ENCODE measurements at places on chromosomes 4 and X. TPM values are rescaled to one million over a fixed set of nuclear protein-coding genes. Genes with fewer than 3 reads are reported as not detected.

DNA sequence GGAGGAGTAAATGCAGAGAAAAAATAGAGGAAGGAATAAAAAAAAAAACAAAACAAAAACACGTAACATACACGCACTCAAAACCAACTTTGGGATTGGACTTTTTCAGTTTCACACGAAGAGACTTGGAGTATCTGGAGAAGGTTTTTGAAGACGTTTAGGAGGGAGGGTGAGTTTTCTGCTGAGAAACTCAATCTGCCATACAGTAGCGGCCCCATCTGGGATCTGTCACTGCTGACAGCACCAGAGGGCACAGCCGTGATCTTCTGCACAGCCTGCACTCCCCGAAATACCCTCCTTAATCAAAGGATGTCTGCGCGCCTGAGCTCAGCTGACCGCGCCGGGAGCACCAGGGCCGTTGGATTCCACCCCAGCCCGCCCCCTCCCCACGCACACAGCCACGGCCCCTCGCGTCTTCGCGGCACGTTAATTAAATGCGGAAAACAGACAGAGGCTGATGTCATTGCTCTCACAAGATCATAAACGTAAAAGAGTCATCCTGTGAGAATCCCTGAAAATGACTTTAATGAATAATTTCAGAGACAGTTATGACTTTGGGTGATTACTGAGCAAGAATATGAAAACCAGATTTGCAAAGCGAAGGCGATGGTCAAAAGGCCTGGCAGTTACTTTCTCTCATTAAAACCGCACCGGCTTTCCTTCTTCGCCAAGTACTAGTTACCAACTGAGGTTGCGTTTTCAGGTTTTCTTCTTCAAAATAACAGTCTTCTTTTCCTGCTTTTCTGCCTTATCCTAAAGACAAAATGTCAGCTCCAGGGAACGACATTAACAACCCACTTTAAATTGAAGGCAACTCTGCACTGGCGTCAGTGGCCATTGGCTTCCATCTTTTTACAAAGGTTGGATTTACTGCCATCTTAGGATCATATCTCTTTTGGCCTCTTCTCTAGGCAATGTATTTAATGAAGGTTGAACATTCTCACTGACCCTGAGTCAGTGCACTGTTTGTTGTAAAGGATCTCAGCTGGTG is 10.6 kb downstream of the HAND2 start:
- peak; percentile 89 for DNase-seq
- H3K27ac ChIP-seq: peak overlapping the region; percentile 98
- peaks cover 38% of the 10 kb centered on the region for H3K4me1 ChIP-seq
- H3K4me3 ChIP-seq: peak overlapping the region; percentile 56
- peaks cover 5% of the 10 kb centered on the region for H3K36me3 ChIP-seq

DNA sequence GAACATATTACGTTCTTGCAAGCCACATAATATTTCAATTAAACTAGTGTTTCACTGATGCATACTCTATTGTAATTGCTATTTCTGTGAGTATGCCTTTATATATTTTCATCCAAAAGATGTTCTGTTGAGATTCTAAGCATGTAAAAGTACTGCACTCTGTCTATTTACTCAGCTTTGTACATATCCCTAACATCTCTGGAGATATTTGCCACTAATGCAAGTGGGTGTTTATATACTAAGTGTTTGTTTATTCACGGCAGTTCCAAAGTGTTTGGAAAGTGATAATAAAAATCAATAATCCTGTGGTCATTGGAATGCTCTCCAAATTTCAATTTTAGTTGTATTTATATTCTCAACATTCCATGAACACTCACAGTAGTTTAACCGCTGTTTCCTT is 1989.0 kb downstream of the C4orf33 start:
- no peak overlapping the region for H3K4me3 ChIP-seq
- H3K27me3 ChIP-seq: no peaks in the 10 kb centered on the region
- no peak overlapping the region for H3K27ac ChIP-seq
- no peak for DNase-seq
- H3K36me3 ChIP-seq: no peaks in the 10 kb centered on the region

- H3K4me3 ChIP-seq: peak overlapping the region; percentile 95
- H3K27me3 ChIP-seq: no peaks in the 10 kb centered on the region
- peak; percentile 87 for DNase-seq
- H3K4me1 ChIP-seq: peaks cover 16% of the 10 kb centered on the region
- H3K36me3 ChIP-seq: no peaks in the 10 kb centered on the region
Observed at GRCh38 chr4:121696170-121696580, 605 bp downstream of the ANXA5 start.

- H3K36me3 ChIP-seq: no peaks in the 10 kb centered on the region
- no peaks in the 10 kb centered on the region for H3K4me1 ChIP-seq
- H3K4me3 ChIP-seq: no peak overlapping the region
- no peak for DNase-seq
Observed at GRCh38 chr4:21413807-21414370, 534.7 kb downstream of the KCNIP4 start.

DNA sequence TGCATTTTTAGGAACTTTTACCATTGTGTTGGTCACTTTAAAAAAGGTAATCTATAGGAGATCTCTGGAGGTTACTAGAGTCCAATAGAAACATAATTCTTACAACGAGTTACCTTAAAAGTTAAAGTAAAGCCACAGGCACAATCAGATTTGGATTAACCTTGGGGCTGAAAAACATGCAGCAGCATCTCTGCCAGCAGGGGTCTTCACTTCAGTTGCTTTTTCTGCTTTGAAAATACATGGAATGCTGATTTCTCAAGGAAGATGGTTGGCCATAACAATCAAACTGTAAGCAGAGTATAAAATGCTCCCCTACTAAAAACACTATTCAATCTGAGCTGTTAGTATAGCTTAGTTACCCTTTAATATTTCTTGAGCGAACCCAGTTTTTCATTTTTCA is 1072.3 kb upstream of the PCDH10 start:
- H3K27me3 ChIP-seq: no peaks in the 10 kb centered on the region
- DNase-seq: no peak
- no peaks in the 10 kb centered on the region for H3K4me1 ChIP-seq
- no peaks in the 10 kb centered on the region for H3K36me3 ChIP-seq
- H3K27ac ChIP-seq: no peak overlapping the region

- no peaks in the 10 kb centered on the region for H3K27me3 ChIP-seq
- DNase-seq: no peak
- no peaks in the 10 kb centered on the region for H3K36me3 ChIP-seq
- H3K27ac ChIP-seq: no peak overlapping the region
Observed at GRCh38 chrX:74372272-74372671, 49.0 kb upstream of the SLC16A2 start.

- peaks cover 19% of the 10 kb centered on the region for H3K4me1 ChIP-seq
- H3K4me3 ChIP-seq: no peak overlapping the region
Observed at GRCh38 chr4:101306764-101307615, 40.3 kb downstream of the PPP3CA start.

GRCh38 chr4:182826391-182826790 is 90.8 kb downstream of the DCTD start:
- no peak for DNase-seq
- H3K27me3 ChIP-seq: peaks cover 2% of the 10 kb centered on the region
- H3K36me3 ChIP-seq: no peaks in the 10 kb centered on the region
- peaks cover 4% of the 10 kb centered on the region for H3K4me1 ChIP-seq

DNA sequence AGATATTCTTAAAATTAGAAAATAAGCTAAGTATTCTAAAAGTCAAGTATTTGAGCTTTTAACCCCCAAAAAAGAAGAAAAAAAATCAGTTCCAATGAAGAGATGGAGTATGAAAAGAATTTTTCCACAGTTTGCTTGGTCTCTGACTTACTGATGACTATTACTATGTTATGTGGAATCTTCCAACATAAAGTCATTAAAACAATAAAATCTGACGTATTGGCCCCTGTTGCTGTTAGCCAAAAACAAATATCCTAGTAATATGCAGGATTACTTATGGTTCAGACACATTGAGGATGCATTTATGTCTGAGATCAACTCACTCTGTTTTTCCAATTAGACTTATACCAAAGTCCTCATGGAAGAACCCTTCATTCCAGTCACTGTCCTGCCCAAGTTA is 517.2 kb upstream of the ADGRL3 start:
- H3K36me3 ChIP-seq: no peaks in the 10 kb centered on the region
- H3K4me3 ChIP-seq: no peak overlapping the region
- H3K27ac ChIP-seq: no peak overlapping the region
- no peaks in the 10 kb centered on the region for H3K27me3 ChIP-seq

- H3K27me3 ChIP-seq: no peaks in the 10 kb centered on the region
- no peak for DNase-seq
- no peak overlapping the region for H3K4me3 ChIP-seq
- no peak overlapping the region for H3K27ac ChIP-seq
Observed at GRCh38 chr4:52296341-52296740, 245.2 kb downstream of the SPATA18 start.

DNA sequence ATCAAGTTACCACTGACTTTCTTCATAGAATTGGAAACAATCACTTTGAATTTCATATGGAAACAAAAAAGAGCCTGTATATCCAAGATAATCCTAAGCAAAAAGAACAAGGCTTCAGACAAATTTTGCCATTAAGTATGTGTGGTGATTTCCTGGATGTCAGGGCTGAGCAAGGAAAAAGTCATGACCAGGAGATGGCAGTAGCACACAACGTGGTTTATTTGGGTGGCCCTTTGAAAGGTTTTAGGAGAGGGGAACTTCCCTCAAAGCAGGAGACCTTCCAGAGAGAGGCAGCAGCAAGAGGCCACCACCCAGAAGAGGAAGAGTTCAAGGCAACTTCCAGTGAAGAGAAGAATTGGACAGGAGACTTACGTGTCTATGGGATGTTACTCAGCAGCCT is 18.1 kb upstream of the ZXDB start:
- DNase-seq: peak; percentile 30
- no peaks in the 10 kb centered on the region for H3K4me1 ChIP-seq
- no peaks in the 10 kb centered on the region for H3K36me3 ChIP-seq
- H3K27me3 ChIP-seq: no peaks in the 10 kb centered on the region
- H3K27ac ChIP-seq: no peak overlapping the region
- no peak overlapping the region for H3K4me3 ChIP-seq

GRCh38 chr4:54085284-54085683 is 14.7 kb upstream of the GSX2 start:
- no peaks in the 10 kb centered on the region for H3K4me1 ChIP-seq
- no peak overlapping the region for H3K4me3 ChIP-seq
- H3K27ac ChIP-seq: no peak overlapping the region
- peaks cover 4% of the 10 kb centered on the region for H3K27me3 ChIP-seq
- DNase-seq: peak; percentile 80
- H3K36me3 ChIP-seq: no peaks in the 10 kb centered on the region

DNA sequence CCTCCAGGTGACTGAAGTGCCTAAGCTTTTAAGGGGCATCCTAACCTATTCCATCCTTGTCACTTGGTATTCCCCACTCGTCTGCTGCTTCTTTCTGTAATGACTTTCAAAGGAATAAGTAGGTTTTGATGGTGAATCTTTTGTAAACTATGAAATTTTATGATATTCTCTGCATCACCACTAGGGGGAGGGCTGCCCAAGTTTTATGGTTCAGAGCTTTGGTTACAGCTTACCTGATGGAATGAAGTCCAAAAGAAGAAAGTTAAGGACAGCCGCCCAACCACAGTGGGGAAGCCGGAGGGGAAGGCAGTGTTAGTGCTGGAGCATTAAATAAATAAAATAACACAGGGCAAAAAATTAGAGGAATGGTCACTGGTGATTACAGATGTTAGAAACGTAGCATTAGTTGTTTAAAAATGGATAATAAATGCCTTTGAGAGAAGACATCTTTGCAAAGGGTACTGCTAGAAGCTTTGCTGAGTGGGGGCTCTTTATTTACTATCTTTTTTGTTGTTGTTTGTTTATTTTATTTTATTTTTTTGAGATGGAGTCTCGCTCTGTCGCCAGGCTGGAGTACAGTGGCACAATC is 204.9 kb downstream of the GBA3 start:
- H3K4me3 ChIP-seq: no peak overlapping the region
- no peak overlapping the region for H3K27ac ChIP-seq
- no peaks in the 10 kb centered on the region for H3K36me3 ChIP-seq
- DNase-seq: peak; percentile 33

DNA sequence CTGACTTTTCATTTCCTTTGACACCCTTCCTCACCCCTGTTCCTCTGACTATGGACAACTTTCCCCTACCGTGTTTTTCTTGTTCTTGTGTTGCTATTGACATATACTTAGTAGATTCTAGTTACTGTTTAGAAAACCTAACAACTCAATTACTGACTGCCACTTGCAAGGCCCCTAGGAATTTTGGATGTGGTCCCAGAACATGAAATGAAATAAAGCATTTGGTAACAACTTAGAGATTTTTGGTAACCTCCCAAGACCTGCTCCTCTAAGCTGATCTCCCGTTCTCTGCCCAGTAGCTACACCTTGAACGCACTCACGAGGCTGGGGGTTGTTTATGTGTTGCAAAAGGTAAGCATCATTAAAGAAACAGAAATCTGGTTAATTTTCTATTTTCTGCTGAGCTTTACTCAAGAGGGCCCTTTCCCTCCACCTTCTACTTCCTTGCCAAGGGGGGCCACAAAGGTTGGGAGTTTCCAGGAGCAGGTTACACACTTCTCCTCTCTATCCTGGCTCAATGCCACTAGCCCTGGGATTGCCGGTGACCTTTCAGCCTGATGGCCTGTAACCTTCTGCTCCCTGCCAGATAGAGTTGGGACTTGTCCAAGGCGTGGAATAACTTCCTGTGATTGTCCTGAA is 20.5 kb downstream of the GAB3 start:
- H3K27ac ChIP-seq: no peak overlapping the region
- H3K4me3 ChIP-seq: no peak overlapping the region
- DNase-seq: peak; percentile 88
- no peaks in the 10 kb centered on the region for H3K36me3 ChIP-seq
- no peaks in the 10 kb centered on the region for H3K27me3 ChIP-seq

GRCh38 chr4:82921795-82922194 is 21.3 kb downstream of the THAP9 start:
- no peak overlapping the region for H3K27ac ChIP-seq
- H3K36me3 ChIP-seq: peaks cover 9% of the 10 kb centered on the region
- H3K4me1 ChIP-seq: no peaks in the 10 kb centered on the region
- H3K27me3 ChIP-seq: no peaks in the 10 kb centered on the region

GRCh38 chr4:24010994-24011393 is 121.1 kb upstream of the PPARGC1A start:
- H3K27ac ChIP-seq: no peak overlapping the region
- no peak for DNase-seq
- H3K4me1 ChIP-seq: no peaks in the 10 kb centered on the region
- H3K4me3 ChIP-seq: no peak overlapping the region

ADGRL3 gene
- 8.0 TPM for total RNA-seq

FHDC1 gene
- total RNA-seq: 0.18 TPM

GRCh38 chr4:163566257-163566796 is 71.8 kb downstream of the TMA16 start:
- no peaks in the 10 kb centered on the region for H3K27me3 ChIP-seq
- no peaks in the 10 kb centered on the region for H3K4me1 ChIP-seq
- no peak for DNase-seq

VEGFD gene
- total RNA-seq: 0.53 TPM

TEX13C gene
- total RNA-seq: not detected

ANXA10 gene
- not detected for total RNA-seq

HSD17B13 gene
- total RNA-seq: 0.18 TPM

DNA sequence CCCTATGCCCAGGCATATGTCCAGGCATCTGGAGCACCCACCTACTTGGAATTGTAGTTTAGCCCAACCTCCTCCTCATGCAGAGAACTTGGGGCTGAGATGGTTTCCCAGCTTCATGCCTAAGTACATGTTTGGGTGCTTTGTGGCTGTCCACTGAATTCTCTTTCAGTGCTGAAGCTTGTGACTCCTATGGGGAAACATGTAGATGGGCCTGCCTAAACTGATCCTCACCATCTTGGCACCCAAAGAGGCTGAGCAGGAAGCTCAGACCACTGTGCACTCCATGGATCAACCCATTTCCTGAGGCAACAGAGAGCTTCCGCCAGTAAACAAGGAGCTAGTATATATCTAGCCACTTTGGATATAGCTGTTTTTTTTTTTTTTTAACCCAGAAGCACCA is 2733.7 kb downstream of the PCDH7 start:
- DNase-seq: no peak
- H3K4me3 ChIP-seq: no peak overlapping the region
- H3K27ac ChIP-seq: no peak overlapping the region
- no peaks in the 10 kb centered on the region for H3K36me3 ChIP-seq
- no peaks in the 10 kb centered on the region for H3K4me1 ChIP-seq

All from cardiac muscle cell (in vitro differentiated cells and primary cell).